ENCODE measurements at places on chromosomes 16 and 17.

GRCh38 chr17:81328489-81328888 lies 33.4 kb upstream of the SLC38A10 start:
- DNase-seq: no peak

DNA sequence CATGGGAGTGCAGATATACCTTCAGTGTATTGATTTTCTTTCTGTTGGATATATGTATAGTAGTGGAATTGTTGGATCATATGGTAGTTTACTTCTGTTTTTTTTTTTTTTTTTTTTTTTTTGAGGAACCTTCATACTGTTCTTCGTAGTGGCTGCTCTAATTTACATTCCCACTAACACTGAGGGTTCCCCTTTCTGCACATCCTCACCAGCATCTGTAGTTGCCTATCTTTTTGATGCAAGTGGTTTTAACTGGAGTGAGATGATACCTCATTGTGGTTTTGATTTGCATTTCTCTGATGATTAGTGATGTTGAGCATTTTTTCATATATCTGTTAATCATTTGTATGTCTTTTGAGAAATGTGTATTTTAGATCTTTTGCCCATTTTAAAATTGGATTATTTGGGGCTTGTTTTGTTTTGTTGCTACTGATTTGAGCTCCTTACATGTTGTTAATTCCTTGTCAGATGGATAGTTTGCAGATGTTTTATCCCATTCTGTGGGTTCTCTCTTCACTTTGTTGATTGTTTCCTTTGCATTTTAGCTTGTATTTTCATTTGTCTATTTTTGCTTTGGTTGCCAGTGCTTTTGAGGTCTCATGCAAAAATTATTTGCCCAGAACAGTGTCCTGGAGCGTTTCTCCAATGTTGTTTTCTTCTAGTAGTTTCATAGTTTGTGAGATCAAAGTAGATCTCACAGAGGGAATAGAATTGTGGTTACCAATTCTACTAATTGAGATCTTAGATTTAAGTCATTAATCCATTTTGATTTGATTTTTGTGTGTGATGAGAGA lies 25.0 kb upstream of the BCAS3 start:
- DNase-seq: no peak

DNA sequence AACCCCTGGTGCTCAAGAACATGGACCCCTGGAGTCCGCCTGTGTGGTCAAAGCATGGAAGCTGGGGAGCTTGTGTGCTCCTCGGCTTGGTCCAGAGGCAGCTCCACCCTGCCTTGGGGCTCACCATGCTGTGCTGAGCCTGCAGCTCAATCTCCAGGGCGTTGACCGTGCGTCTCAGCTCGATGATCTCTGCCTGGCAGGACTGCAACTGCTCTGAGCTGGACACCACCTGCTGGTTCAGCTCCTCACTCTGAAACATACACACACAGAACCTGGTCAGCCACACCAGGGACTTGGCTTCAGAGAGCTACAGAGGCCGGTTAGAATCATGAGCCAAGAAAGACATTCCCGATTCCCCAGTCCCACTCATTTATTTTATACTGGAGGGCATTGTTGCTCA lies 2.7 kb downstream of the KRT35 start:
- no peak for DNase-seq

- DNase-seq: no peak
Measured at GRCh38 chr17:72063262-72063661, 57.6 kb upstream of the SOX9 start.

All from NCI-H1436 treated with DMSO at 0.1 percent for 48 hours (cell line).